ENCODE measurements at places on chromosomes 4 and X.

GRCh38 chr4:140004549-140004895 is 149.5 kb downstream of the MAML3 start:
- no peak for DNase-seq

- DNase-seq = no peak
These were observed 103.3 kb upstream of the LEF1 start for GRCh38 chr4:108272046-108272445.

DNA sequence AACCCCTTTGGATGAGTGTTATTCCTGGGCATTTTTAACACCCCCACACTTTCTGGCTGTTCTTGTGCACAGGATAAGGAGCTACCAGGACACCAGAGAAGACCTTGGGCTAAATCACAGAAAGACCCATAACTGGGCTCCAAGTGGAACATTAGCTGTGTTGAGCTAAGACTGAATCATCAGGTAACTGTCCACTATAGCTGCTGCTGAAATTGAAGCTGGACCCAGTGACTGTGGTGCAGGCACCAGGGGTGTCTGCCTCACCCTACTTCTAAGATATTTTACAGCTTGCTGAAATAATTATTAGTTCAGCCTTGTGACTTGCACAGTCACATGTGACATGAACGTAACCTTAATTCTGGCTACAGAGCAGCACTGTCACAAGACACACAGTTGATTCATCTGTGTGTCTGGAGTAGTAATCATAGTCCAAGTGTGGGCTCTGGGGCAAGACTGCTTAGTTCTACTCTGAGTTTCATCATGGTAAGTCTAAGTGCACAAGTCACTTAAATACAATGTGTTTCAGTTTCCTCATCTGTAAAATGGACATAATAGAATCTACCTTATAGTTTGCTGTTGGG is 127.4 kb downstream of the SLC39A8 start:
- DNase-seq = no peak

- no peak for DNase-seq
These were observed 410.9 kb downstream of the PDGFC start for GRCh38 chr4:156560701-156561100.

- DNase-seq = no peak
These were observed 5.1 kb downstream of the RAB33B start for GRCh38 chr4:139458999-139459398.

DNA sequence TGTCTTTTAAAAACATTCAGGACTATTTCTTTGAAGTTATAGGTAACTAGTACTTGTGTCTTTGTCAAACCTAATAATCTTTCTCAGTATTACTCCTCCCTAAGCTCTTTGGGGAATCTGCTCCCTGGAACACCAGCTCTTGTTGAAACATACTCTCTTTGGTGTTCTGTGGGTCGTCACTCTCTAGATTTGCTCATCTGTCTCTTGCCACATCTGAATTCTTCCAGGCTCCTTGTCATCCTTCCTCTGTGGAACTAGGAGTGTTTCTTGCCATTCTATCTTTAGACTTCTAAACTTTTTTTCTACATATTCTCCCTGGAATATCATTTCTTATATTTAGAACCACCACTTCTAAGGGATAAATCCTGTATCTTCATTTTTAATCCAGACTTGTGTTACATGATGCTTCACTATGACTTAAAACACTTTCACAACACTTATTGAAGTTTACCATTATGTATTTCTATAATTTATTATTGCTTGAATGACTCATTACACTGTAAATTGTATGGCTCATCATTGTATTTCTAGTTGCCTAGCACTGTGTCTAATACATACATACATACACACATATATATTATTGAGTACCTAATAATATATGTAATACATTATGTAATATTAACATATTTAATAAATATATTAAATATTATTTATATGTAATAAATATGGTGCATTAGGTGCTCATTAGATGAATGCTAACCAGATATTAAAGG is 186.1 kb downstream of the TMA16 start:
- no peak for DNase-seq

DNA sequence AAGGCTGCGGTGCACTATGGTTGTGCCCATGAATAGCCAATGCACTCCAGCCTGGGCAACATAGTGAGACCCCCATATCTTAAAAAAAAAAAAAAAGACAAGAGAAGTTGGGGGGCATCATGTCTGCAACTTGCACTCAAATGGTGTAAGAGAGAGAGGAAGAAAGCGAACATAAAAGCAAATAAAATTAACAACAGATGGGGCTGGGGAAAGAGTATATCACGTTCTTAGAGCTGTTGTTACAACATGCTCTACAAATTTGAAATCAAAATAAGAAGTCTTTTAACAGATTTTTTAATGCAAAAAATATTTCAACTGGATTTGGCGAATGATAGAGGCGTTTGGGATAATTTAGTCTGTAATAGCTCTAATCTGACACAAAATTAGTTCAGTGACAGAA is 144.9 kb downstream of the FNIP2 start:
- DNase-seq = no peak

DNA sequence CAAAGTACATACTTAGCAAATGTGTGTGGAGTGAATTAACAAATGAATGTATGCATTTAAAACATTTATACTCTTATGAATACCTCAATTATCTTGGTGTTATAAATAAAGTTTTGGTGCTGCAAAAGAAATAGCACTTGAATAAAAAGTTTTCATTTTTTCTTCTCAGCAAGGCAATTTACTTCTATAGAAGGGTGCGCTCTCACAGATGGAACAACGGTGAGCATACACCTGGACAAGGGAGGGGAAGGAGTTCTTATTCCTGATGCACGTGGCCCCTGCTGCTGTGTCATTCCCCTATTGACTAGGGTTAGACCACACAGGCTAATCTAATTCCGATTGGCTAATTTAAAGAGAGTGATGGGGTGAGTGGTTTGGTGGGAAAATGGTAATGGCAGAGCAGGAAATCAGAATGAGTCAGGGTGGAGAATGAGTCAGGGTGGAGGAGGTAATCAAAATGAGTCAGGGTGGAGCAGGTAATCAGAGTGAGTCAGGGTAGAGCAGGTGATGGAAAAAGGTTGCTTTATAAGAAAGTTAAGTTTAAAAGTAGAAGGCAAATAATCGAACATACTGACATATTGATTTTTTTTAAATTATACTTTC is 28.2 kb upstream of the PGK1 start:
- DNase-seq = no peak

GRCh38 chrX:136047969-136048368 is 62.7 kb downstream of the SLC9A6 start:
- DNase-seq = no peak

GRCh38 chrX:71935476-71935875 is 24.8 kb downstream of the NHSL2 start:
- DNase-seq = no peak

Measured in stimulated activated CD8-positive, alpha-beta memory T cell treated with anti-CD3 and anti-CD28 coated beads, Interleukin-7, amount 100 ng/mL, for 1 hour (primary cell).